ENCODE measurements at places on chromosomes 6 and 20. TPM values are rescaled to one million over a fixed set of nuclear protein-coding genes. Genes with fewer than 3 reads are reported as not detected.

RAET1G gene
- 4.9 TPM for total RNA-seq

PI16 gene
- 88.6 TPM for total RNA-seq

PEDS1 gene
- total RNA-seq: 25.5 TPM

MED23 gene
- 26.3 TPM for total RNA-seq

NOX3 gene
- not detected for total RNA-seq

TRIM31 gene
- not detected for total RNA-seq

- H3K4me1 ChIP-seq: peaks cover 49% of the 10 kb centered on the region
- DNase-seq: no peak
- peak overlapping the region; percentile 94 for H3K27ac ChIP-seq
- no peaks in the 10 kb centered on the region for H3K27me3 ChIP-seq
Measured at GRCh38 chr20:31570021-31570463, 35.0 kb upstream of the ID1 start.

GRCh38 chr6:108348655-108349349 is 53.9 kb downstream of the AFG1L start:
- H3K36me3 ChIP-seq: no peaks in the 10 kb centered on the region
- no peaks in the 10 kb centered on the region for H3K27me3 ChIP-seq
- no peak overlapping the region for H3K4me3 ChIP-seq
- no peak overlapping the region for H3K27ac ChIP-seq

GRCh38 chr20:14758356-14758755 is 420.9 kb upstream of the FLRT3 start:
- H3K36me3 ChIP-seq: no peaks in the 10 kb centered on the region
- no peaks in the 10 kb centered on the region for H3K4me1 ChIP-seq
- no peaks in the 10 kb centered on the region for H3K27me3 ChIP-seq
- no peak overlapping the region for H3K27ac ChIP-seq

- H3K4me3 ChIP-seq: no peak overlapping the region
- no peak overlapping the region for H3K27ac ChIP-seq
- no peaks in the 10 kb centered on the region for H3K4me1 ChIP-seq
- H3K36me3 ChIP-seq: no peaks in the 10 kb centered on the region
- no peaks in the 10 kb centered on the region for H3K27me3 ChIP-seq
- no peak for DNase-seq
Measured at GRCh38 chr6:140736231-140736630, 1361.8 kb upstream of the CITED2 start.

- peak; percentile 70 for DNase-seq
- no peaks in the 10 kb centered on the region for H3K27me3 ChIP-seq
- H3K27ac ChIP-seq: no peak overlapping the region
Measured at GRCh38 chr20:24560571-24561491, 91.4 kb downstream of the SYNDIG1 start.

DNA sequence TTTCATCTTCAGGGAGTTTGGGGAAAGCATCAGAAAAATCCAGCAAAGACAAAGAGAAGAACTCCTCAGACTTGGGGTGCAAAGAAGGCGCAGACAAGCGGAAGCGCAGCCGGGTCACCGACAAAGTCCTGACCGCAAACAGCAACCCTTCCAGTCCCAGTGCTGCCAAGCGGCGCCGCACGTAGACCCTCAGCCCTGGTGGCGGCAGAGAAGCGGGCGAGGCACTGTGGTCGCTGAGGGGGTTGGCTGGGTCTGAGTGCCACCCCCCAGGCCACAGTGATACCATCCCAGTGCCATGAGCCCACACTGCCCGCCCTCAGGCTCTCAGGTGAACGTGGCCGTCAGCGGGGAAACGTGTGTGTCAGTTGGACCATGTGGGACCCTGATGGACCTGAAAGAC is 3.2 kb downstream of the MRGBP start:
- no peaks in the 10 kb centered on the region for H3K27me3 ChIP-seq
- no peak overlapping the region for H3K4me3 ChIP-seq
- peaks cover 17% of the 10 kb centered on the region for H3K4me1 ChIP-seq
- DNase-seq: no peak
